NCI-H2081 treated with DMSO at 0.1 percent for 48 hours (cell line): ENCODE measurements at places on chromosomes 5 and 9.
A peak's percentile ranks its signal among the peaks of the same experiment; 100 is the strongest.

DNA sequence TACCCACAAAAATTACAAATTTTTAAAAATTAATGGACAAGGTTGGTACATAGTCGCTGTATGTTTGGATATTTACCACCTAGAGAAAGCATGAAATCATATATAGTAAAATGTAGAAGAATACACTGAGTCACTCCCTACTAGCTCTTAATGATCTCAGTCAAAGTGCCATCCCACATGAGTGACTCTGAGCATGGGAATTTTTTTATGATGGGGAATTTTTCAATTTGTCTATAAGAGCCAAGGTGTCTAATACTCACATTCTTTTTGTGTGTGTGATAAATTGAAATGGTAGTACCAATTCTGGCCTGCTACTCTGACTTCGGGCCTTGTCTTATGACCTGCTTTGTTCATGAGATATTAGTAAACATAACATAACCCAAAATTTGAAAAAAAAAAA is 483.2 kb downstream of the CDH10 start:
- DNase-seq, result no peak

GRCh38 chr9:133713150-133713959 is 24.8 kb downstream of the SARDH start:
- no peak for DNase-seq

DNA sequence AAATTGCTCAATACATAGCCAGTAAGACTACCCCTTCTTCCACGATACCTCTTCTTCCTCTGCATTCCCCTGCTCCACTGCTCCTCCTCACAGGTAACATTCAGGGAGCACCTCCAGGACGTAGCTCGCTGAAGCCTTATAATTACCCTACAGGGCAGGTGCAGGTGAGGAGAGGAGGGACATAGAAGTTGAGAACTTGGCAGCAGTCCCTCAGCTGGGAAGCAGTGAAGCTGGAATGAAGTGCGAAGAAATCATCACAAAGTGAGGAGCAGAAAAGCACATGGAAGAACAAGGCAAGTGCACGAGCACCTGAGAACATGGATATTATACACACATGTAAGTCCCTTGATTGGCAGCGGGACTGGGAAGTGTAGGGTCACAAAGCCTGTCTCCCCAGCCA is 118.2 kb downstream of the HSD17B3 start:
- DNase-seq, result no peak

GRCh38 chr5:31530541-31531265 is 1.2 kb downstream of the DROSHA start:
- no peak for DNase-seq

DNA sequence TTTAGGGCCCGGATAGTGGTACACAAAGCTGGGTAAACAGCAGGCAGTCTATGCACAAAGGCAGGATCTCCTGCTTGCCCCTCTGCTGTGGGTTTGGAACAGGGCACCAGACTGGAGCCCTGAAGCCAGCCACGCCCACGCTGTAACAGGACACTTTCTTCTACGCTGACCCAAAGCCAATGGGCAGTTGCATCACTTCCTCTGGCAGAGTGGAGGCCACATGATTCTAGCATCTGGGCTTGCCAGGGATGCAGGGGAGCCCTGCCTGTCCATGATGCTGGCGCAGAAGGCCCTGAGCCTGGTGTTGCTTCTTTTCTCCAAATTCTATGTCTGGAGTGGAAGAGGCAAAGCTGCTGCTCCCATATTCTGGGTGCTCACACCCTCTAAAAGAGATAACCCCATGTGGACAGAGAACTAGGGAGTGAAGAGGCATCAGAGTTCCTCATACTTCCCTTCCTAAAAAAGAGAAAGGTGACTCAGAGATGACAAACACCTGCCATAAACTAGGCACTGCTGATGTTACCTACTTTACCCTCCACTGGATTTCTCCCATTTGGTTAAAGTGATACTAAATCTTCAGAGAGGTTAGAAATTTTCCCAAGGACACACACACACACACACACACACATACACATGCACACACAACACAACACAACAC is 260.3 kb upstream of the KLF4 start:
- DNase-seq, result peak; percentile 37

DNA sequence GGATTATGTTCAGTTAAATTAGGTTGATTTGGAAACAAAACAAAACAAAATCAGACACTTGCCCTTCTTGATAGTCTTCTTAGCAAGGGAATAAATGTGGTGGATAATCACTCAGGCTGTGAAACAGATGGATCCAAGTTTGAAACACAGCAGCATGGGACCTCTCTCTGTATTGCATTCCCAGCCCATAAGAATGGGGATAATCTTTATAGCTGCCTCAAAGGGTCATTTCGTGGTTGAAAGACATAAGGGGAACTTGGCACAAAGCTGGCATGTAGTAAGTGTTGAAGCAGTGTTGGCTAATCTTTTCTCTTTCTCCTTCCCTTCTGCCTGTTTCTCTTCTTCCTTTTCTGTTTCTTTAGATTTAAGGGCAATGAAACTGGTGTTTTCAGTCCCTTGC is 333.9 kb upstream of the TLE4 start:
- DNase-seq, result no peak
